GM06990 (cell line): ENCODE measurements at places on chromosomes 7 and 10.

DNA sequence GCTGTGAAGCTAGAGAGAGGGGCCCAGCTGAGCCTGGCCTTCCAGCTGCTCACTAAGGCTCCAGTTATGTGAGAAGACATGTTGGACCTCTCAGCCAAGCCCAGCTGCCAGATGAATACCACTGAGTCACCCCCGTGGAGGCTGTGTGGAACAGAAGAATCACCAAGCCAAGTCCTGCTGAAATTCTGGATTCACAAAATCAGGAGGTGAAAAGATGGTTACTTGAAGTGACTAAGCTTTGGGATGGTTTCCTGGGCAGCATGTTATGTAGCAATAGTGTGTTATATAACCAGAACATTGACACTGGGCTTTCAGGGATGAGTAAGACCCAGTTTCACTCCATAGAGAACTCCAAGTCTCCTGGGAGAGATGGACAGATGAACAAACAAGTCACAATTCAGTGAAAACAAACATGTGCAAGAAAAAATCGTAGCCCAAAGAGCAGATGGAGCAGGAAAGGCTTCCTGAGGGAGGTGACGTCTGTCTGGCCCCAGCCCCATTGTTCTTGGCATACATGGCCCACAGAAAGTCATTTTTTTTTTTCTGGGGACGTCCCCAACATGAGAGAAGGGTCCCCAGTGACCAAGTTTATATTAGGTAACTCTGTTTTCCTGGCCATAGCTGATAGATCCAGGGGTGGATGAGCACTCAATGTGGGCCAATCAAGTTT, 64.1 kb upstream of the PDZD8 start:
- DNase-seq = no peak

DNA sequence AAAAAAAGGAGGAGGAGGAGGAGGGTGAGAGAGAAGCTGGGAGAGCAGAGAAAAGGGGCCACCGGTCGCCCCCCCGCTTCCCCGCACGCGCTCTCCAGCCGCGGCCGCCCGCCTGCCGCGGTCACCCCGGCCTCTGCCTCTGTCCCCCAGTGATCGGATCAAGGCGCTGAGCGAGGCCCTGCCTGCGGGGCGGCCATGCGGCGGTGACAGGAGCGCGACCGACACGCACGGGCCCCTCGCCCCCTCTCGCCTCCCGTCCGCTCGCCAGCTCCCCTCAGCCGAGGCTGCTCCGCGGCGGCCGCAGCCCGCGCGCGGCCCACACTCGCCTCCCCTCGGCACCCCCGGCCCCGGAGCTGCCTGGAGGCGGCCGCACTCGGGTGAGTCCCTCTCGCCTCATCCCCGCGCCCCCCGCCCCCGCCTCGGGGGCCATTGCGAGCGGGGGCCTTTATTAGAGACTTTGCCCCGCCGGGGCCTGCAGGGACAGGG, at the start of gene GTF2I:
TSS of gene GTF2I (plus strand) at position 27 of the 486 bp plus-strand sequence. CDS start 31,411 bp downstream, outside the sequence.
- DNase-seq = no peak

GRCh38 chr10:53183733-53184132, 411.1 kb upstream of the MBL2 start:
- no peak for DNase-seq

DNA sequence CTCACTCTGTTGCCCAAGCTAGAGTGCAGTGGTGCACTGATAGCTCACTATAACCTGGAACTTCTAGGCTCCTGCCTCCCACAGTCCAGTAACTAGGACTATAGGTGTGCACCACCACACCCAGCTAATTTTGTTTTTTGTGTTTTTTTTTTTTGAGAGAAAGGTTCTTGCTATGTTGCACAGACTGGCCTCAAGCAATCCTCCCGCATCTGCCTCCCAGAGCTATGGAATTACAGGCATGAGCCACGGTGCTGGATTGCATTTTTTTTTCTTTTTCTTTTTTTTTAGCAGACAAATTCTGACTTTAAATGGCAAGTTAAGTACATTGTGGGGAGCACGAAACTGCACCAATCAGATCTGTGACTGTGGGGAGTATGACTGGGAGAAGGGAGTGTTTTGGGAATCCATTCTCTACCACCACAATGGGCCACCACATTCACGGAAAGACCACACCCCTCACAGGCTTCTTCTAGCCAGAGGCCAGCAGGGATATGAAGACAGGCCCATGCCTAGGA, 58.1 kb upstream of the MSMB start:
- DNase-seq = no peak

GRCh38 chr10:68153473-68154210, 44.4 kb downstream of the MYPN start:
- DNase-seq = no peak

DNA sequence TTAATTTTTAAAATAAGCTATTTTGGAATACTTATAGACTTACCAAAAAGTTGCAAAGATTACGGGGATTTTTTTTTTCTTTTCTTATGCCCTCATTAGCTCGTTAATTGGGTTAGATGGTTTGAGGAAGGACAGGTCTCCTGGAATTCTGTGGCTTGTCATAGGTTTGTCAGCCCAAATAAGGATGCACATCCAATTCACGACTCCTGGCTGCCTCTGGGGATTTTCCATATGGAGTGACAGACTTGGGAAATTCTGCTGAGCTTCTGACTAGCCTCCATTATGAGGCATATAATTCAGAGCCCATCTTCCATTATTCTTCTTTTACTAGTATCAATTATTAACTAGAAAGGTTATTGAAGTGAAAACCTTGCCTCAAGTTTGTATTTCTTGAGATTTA, 102.1 kb downstream of the AUTS2 start:
- DNase-seq = no peak

DNA sequence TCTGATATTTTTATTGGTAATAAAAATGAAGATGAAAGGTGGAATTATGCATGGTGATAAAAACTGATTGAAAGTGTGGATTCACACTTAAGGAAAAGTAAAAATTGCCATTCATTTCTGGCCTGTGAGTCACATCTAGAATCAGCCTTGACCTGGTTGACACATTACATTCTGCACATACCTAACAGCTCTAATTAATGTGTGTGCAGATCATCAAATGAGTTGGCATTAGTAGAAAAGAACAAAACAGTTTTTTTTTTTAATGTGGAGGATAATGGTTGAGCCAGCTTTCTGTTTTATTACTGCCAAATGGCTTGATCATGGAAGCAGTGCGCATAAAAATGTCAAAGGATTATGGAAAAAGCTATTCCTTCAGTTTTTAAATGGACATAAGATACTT, 142.6 kb upstream of the TMEM196 start:
- DNase-seq = no peak

GRCh38 chr7:31372231-31372959, 31.9 kb upstream of the NEUROD6 start:
- no peak for DNase-seq

DNA sequence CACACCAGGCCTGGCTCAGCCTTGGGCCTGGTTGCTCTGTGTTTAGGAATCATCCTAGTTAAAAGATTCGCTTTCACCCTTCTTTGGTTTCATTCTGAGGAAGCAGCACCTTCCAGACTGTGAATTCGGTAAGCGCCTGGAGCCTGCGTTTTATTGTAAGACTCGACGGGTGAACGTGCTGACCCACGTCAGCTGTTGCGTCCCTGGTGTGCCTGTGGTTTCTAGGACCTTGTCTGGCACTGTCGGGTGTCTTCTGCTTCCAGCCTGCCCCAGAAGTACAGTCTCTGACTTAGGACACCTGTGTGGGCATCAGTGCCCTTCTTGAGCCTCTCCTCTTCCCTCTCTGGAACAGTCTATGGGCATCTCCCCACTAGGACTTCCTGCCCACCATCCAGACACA, 26.3 kb downstream of the MKI67 start:
- DNase-seq = no peak

GRCh38 chr10:22251751-22252223, 34.0 kb upstream of the EBLN1 start:
- DNase-seq = peak; percentile 75

DNA sequence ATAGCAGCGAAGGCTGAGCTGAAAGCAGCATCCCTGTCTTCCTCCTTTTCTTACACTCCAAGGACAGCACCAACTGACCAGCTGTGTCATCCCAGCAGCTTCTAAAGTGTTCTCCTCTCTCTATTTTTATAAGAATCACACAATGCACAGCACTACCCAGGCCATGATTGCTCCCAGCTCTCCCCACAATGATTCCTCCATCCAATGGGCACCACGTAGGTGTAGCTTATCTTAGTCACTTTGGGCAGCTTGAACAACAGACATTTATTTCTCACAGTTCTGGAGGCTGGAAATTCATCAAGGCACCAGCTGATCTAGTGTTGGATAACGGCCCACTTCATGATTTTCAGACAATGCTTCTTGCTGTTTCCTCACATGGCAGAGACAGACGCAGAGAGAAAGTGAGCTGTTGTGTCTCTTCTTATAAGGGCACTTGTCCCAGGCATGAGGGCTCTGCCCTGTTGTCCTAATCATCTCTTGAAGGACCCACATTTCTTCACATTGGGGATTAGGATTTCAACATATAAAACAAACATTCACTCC, 92.0 kb upstream of the CDC14C start:
- DNase-seq = no peak

GRCh38 chr7:156612930-156613329, 27.6 kb upstream of the RNF32 start:
- peak; percentile 33 for DNase-seq

DNA sequence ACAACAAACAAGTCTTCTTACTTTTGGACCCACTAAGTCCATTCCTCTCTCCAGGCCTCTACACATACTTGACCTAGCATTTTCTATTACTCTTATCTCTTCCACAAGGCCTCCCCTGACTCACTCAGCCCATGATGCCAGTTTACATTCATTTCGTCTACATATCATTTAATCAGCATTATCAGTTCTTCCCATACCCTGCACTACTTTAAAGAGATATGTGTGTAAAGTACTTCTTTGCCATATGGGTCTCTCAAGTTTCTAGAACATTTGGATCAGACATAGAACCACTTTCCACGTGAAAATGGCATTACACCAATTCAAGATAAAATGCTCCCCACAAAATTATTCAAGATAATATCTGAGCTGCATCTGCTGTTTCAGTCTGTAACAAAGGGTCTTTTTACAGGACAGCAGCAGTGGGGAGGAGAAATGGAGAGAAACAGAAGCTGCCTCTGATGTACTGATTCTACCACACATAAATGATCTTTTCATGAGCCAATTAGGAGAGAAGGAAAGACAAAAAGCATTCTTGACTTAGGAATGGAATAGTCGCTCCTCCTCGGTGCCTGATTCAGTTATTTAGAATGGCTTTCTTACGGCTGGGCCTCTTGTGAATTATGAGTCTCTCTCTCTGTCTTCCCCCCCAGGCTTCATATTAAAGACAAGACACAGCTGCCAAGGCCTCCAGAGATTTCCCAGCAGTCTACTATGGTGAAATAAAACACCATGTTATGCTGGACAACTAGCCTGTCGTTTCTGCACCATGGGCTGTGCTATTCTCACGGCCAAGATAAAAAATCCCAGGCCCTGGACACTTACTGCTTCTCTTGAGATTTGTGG, 46.9 kb upstream of the SEPTIN7 start:
- no peak for DNase-seq

GRCh38 chr10:69344591-69345252, 66.4 kb downstream of the HK1 start:
- no peak for DNase-seq

DNA sequence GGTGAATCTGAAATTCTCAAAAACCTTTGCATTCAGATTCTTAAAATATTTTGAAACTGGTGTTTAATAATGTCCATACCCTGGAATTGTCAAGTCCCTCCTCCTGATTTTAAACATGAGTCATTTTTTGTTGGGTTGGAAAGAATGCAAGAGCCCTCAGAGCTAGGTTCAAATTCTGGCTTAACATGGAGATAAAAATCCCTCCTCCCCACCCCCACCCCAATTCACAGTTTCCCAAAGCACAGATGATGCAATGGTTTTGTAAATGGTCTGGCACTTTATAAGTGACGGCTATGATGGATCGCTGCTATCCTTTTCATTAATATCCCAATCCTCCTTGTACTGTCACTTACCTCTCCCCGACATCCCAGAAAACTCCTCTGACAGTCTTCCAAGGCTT, 332.8 kb downstream of the PLXNA4 start:
- DNase-seq = no peak

DNA sequence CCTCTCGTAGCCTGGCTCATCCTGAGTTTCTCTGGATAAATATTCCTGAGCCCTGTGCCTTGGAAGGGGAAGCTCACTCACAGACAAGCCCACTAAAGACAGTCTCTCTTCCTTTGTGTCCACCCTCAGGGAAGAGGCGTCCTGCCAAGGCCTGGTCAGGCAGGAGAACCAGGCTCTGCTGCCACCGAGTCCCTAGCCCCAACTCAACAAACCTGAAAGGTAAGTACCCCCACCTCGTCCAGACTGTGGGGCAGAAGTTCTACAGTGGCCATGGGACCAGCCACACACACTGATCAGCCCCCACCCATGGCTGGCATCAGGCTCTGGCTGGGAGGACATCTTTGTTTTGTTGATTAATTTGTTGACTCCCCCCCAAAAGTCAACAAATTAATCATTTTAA, 2.8 kb downstream of the GPR15LG start:
- DNase-seq = no peak

- DNase-seq = peak; percentile 56
Measured at GRCh38 chr7:92276460-92276864, 30.7 kb downstream of the ANKIB1 start.

GRCh38 chr10:70940834-70941568, 52.6 kb upstream of the PCBD1 start:
- no peak for DNase-seq

GRCh38 chr7:149257146-149257545, 4.8 kb upstream of the ZNF783 start:
- no peak for DNase-seq

DNA sequence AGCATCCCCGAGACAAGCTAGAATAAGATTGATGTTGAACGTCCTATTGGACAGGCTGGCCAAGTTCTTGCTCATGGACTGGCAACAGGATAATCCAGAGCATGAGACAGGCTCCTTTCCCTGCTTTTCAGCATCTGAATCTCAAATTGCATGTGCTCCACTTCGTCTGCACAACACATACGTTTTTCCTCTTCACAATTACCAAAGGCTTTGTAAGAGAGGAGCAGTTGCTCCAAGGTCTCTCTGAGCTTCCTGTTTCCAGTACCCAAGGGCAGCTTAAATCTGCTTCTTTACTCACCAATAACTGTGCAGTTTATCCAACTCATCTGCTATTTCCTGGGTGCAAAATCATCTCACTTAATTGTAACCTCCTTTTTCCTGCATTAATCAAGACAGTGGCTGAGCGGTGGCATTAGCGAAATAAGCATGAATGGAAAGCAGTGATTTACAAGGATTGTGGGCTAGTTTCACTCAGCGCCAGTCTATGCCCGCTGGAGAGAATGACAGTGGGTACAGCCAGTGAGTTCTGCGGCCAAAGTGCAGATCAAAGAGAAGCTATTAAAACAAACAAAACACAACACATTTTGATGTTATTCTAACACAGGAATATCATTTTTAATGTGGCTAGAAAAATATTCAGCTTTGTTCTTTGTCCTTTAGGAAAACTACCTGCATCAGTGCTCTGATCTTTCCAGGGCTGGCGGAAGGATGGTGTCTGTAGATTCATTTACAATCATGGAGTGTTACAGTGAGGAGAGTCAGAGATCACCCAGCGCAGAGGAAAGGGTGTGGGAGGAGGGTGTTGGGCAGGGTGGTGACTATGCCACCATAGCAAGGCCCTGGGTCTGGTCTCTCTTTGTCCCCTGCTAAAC, 79.8 kb downstream of the CHN2 start:
- DNase-seq = no peak
